ENCODE measurements at places on chromosomes 5 and 9. TPM values are rescaled to one million over a fixed set of nuclear protein-coding genes. Genes with fewer than 3 reads are reported as not detected.

Gene SLC1A3
- total RNA-seq, result 33.9 TPM

Gene LRRTM2
- total RNA-seq, result under 0.01 TPM

Gene SHC3
- 36.8 TPM for total RNA-seq

Gene PCDHGB1
- 2.4 TPM for total RNA-seq

Gene SLC45A2
- not detected for total RNA-seq
